ENCODE measurements at places on chromosomes 4 and X.

DNA sequence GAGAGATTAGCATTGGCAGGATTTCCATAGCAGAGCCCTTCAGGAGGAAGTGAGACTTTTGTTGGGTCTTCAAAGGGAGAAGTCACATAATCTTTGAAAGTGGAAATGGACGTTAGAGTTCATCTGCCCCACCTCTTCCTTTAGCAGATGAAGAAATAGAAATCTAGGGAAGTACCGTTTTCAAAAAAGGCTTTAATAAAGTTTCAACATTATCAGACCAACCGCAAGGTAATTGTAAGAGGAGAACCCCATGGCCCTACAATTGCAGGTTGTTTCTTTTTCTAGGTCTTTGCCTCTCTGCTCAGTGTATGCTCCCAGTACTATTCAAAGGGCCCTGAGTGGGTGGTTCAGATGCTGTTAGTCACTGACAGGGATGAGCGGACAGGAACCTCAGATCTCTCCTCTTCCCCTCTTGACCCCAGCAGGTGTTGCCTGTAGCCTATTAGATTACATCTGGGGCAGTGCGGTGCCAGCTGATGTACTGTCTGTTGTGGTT lies 48.6 kb upstream of the AP1S2 start:
- no peak for DNase-seq

DNA sequence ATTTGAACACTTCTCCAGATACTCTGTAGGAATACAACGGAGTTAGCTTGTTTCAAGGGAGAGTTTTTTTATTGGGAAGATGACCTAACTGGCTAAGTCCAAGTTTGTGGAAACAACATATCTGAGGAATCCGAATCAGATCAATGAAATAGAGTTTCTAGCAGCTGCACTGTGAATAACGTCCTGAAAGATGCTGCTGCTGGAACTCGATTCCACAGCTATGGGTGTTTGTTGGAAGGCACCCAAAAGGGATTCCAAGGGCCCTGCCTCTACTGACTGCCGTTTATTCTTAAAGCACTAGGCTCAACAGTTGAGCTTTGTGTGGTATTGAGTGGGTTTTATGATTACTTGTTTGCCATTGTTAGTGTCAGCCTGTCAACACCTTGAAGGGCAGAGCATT lies 6.6 kb upstream of the GBA3 start:
- no peak for DNase-seq

GRCh38 chr4:55125763-55126541 lies 557 bp upstream of the KDR start:
- DNase-seq, result no peak

- DNase-seq, result peak; percentile 1
Observed at GRCh38 chrX:98068024-98068580, 1184.4 kb downstream of the RPA4 start.

GRCh38 chrX:22276781-22277180 lies 4.1 kb downstream of the CBLL2 start:
- no peak for DNase-seq

- no peak for DNase-seq
Observed at GRCh38 chrX:118231464-118231863, 114.4 kb upstream of the WDR44 start.

DNA sequence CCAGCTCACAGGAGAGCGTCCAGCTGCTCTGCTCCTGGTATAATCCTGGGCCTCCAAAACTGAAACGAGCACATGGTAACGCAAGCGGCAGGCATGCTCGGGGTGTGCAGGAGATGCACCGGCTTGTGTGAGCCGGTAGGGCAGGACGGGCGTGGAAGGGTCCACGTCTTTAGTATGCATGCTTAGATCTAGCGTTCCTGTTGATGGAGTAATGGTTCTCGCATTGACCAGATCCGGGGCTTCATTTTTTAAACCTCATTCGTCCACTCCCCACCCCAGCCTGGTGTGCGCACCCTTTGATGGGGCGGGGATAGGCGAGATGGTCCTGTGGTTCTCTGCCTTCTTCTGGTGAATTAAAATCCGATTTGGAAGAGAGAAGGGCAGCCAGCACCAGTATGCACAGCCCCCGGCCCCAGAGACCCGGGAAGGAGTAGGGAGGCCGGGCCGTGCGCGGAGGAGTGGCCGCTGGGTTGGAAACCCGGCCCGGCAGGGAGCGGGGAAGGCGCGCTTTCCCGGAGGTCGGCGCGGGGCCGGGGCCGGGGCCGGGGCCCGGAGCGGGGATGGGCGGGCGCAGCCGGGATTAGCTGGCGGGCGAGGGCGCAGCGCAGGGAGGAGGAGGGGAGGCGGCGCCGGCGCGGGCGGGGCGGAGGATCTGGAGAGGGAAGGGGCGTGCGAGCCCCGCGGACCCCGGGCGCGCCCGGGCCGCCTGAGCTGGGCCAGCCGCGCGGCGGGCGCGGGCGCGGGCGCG lies 39.9 kb downstream of the FAM149A start:
- DNase-seq, result peak; percentile 77

GRCh38 chr4:16264798-16265197 lies 38.5 kb upstream of the TAPT1 start:
- no peak for DNase-seq

- no peak for DNase-seq
Observed at GRCh38 chr4:35541888-35542213, 702.5 kb downstream of the ARAP2 start.

DNA sequence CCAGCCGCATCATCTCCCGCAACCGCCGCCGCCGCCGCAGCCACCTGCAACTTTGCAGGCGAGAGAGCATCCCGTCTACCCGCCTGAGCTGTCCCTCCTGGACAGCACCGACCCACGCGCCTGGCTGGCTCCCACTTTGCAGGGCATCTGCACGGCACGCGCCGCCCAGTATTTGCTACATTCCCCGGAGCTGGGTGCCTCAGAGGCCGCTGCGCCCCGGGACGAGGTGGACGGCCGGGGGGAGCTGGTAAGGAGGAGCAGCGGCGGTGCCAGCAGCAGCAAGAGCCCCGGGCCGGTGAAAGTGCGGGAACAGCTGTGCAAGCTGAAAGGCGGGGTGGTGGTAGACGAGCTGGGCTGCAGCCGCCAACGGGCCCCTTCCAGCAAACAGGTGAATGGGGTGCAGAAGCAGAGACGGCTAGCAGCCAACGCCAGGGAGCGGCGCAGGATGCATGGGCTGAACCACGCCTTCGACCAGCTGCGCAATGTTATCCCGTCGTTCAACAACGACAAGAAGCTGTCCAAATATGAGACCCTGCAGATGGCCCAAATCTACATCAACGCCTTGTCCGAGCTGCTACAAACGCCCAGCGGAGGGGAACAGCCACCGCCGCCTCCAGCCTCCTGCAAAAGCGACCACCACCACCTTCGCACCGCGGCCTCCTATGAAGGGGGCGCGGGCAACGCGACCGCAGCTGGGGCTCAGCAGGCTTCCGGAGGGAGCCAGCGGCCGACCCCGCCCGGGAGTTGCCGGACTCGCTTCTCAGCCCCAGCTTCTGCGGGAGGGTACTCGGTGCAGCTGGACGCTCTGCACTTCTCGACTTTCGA lies 654 bp downstream of the ATOH1 start:
- peak; percentile 56 for DNase-seq

- DNase-seq, result no peak
Observed at GRCh38 chr4:163768014-163768413, 273.5 kb downstream of the TMA16 start.

- DNase-seq, result no peak
Observed at GRCh38 chr4:81470456-81471297, 1.0 kb downstream of the RASGEF1B start.

- DNase-seq, result no peak
Observed at GRCh38 chr4:15910155-15910940, 28.2 kb downstream of the FGFBP1 start.

- DNase-seq, result no peak
Observed at GRCh38 chr4:177005674-177006230, 213.0 kb upstream of the VEGFC start.

- no peak for DNase-seq
Observed at GRCh38 chr4:128600996-128601871, 208.3 kb upstream of the JADE1 start.

- no peak for DNase-seq
Observed at GRCh38 chr4:87354168-87355102, 31.8 kb upstream of the HSD17B13 start.

GRCh38 chr4:174856926-174857800 lies 28.1 kb upstream of the GLRA3 start:
- no peak for DNase-seq

- no peak for DNase-seq
Observed at GRCh38 chr4:10114607-10115006, 2.0 kb downstream of the WDR1 start.

DNA sequence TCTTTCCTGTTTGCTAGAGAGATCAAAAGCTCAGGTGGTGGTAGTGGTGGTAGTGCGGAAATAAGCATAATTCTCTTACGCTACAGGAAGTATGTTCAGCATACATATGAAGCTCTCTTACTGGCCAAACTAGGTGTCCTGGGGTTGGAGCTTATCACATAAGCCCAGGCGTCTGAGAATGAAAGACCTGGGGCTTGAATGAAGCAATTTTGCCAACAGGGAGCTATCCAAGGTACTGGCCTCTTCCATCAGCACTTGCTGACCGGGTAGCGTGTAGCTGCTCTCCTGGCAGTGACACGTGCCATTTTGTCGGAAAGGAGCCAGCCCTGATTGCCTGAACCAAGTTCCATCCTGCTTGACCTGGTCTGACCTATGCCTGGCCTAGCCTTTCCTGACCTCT lies 65.9 kb upstream of the HPF1 start:
- DNase-seq, result peak; percentile 65

DNA sequence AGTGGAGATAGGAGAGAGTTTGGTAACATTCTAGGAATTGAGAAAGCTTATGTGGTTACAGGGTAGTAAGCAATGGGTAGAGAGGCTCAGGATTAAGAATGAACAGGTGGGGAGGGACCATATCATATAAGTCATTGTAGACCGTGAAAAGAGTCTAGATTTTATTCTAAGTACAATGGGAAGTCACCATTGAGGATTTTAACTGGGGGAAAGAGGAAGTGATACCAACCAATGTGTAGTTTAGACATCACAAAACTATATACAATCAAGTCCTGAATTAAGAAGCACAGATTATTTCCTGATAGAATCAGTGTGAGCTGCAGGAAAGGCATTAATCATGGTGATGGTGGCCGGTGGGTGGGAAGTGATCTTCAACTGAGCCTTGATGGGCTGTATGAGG lies 178.3 kb upstream of the ZIC3 start:
- no peak for DNase-seq

- no peak for DNase-seq
Observed at GRCh38 chr4:2888886-2889285, 45.2 kb downstream of the ADD1 start.

- DNase-seq, result no peak
Observed at GRCh38 chr4:3364634-3365314, 72.0 kb downstream of the RGS12 start.

Data from neuronal stem cell (in vitro differentiated cells).